ENCODE measurements at places on chromosomes 3 and 15. TPM values are rescaled to one million over a fixed set of nuclear protein-coding genes. Genes with fewer than 3 reads are reported as not detected.

The PRRT3 gene
- 16.8 TPM for total RNA-seq

DNA sequence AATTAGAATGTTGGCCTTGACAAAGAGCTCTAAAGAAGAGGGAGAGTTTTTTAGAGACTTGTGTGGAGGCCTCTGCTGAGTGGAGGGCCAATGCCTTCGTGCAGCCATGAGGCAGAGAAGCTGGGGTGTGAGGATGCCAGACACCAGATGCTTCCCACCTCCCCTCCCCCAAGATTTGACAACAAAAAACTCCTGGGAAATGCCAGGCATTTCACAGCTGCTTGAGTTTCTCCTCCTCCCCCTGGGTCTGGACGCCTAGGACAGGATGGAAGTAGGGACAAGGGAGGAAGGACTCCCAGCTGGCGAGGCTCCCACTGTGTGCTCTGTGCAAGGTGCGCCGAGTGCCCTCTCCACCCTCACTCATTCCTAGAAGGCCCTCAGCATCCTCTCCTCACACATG, 20.1 kb downstream of the TGM4 start:
- no peak for DNase-seq

GRCh38 chr3:153621953-153622352, 459.9 kb downstream of the RAP2B start:
- DNase-seq, result no peak

GRCh38 chr3:71066849-71067261, 516.7 kb downstream of the FOXP1 start:
- no peak for DNase-seq

The CSPG5 gene
- total RNA-seq, result 1.4 TPM

GRCh38 chr3:126617571-126617970, 37.4 kb downstream of the TXNRD3 start:
- DNase-seq, result no peak

The CHRFAM7A gene
- total RNA-seq, result not detected
